Substantia nigra (tissue), 51 donors: ENCODE measurements at places on chromosomes 5 and 9.
A peak's percentile ranks its signal among the peaks of the same experiment; 100 is the strongest.

- DNase-seq, result no peak
These were observed 27.0 kb downstream of the POU4F3 start for GRCh38 chr5:146365618-146366017.

GRCh38 chr5:501105-501830 is 23.0 kb downstream of the SLC9A3 start:
- no peak for DNase-seq

DNA sequence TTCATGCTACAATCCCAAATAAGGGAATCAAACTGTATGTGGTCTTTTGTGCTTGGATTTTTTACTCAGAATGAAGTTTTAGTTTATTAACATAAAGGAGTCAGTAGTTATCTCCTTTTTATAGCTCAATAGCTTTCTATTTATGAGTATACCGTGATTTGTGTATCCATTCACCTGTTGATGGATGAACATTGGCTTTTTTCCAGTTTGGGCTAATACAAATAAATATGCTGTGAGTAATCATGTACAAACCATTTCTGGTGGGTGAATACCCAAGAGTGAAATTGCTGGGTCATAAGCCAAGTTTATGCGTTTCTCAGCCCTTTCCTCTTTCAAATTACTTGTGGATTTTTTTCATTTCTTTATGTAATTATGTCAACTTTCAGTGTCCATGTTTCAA is 395.3 kb downstream of the OSTF1 start:
- no peak for DNase-seq

- DNase-seq, result no peak
These were observed 41.0 kb upstream of the DMRT3 start for GRCh38 chr9:935348-935965.

GRCh38 chr5:77180167-77181081 is 30.1 kb upstream of the PDE8B start:
- DNase-seq, result no peak

GRCh38 chr9:127722055-127722745 is 6.3 kb downstream of the TTC16 start:
- no peak for DNase-seq

GRCh38 chr5:20678814-20679298 is 690.9 kb upstream of the CDH18 start:
- DNase-seq, result no peak

- peak; percentile 7 for DNase-seq
These were observed 211.6 kb downstream of the MAST4 start for GRCh38 chr5:66807743-66808142.

DNA sequence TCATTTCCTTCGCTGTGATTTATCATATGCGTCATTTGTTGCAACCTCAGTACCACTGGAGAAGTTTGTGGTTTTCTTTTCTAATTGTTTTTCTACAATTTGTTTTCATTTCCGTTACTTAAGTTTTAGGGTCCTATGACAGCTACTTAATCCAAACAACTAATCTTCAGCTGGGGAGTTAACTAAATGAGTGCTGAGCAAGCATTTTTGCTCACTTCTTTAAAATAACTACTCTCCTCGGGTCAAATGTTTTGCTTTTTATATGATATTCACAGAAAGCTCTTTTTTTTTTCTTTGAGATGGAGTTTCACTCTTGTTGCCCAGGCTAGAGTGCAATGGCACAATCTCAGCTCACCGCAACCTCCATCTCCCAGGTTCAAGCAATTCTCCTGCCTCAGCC is 14.6 kb upstream of the ICE1 start:
- no peak for DNase-seq

- DNase-seq, result no peak
These were observed 11.7 kb downstream of the EXD3 start for GRCh38 chr9:137411260-137411644.

DNA sequence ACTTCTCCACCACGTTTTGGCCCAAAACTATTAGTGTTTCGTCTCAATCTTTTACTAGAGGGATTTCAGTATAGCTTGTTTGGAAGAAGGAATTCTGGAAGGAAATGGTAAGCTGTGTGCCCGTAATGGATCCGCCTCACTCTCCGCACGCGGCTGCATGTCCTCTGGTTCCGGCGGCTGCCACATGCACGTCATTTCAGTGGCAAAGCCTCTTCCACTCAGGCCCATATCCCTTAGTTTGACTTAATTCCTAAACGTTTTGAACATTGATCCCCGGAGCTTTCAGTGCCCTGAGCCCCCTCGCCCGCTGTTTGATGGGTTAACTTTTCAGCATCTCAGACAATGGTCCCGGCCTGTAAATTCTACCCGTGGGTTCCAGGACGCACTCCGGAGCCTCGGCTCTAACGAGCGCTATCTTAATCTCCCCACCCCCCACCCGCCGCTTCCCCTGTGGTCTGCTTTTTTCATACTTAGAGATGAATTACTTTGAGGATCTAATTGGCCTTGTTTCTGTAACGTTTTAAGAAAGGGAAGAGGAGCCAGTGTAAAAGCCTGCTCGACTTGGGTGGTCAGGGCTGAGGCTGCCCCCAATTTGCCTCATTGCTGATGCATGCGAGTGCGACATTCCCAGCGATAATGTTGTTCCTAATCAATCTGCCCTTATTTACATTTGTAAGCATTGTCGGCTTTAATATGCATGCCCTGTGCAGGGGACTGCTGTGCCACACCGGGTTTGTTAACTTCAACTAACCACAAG is 4.6 kb downstream of the PTCH1 start:
- no peak for DNase-seq

DNA sequence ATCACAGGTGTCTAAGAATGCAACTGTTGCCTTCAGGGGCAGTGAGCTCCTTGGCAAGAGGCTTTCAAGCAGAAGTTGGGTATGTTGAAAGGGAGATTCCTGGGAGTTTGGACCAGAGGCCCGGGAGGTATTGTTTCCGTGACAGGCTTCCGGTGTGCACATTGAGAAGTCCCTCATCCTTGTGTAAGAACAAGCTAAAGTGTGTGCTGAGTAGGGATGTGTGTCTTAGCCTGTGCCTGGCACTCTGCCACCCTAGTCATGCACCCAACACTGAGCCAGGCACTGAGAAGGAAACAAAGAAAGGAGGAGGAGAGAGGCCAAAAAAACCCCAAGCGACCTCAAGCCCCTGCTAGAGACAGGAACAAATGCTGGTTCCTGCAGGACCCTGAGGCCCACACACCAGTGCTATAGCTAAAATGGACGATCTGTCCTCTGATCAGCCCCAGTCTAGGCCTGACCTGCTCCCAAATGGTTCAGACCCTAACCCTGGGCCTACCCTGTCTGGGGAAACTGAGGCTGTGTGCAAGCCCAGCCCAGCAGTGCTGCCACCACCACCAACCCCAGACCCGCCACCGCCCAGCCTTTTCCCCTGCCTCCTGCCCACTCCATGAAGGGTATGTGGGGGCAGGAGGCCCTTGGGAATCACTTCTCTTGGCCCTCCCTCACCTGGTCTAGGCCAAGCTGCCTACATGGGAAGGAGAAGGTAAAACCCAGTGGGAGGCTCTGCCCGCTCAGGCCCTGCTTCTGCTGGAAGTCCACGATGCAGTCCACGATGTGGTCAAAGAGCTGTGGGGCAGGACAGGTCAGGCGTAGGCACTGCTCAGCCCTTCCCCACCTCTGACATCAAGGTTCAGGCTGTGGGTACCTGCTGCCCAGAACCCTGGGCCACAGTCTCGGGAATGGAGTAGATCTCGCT is 12.6 kb downstream of the HK3 start:
- no peak for DNase-seq

DNA sequence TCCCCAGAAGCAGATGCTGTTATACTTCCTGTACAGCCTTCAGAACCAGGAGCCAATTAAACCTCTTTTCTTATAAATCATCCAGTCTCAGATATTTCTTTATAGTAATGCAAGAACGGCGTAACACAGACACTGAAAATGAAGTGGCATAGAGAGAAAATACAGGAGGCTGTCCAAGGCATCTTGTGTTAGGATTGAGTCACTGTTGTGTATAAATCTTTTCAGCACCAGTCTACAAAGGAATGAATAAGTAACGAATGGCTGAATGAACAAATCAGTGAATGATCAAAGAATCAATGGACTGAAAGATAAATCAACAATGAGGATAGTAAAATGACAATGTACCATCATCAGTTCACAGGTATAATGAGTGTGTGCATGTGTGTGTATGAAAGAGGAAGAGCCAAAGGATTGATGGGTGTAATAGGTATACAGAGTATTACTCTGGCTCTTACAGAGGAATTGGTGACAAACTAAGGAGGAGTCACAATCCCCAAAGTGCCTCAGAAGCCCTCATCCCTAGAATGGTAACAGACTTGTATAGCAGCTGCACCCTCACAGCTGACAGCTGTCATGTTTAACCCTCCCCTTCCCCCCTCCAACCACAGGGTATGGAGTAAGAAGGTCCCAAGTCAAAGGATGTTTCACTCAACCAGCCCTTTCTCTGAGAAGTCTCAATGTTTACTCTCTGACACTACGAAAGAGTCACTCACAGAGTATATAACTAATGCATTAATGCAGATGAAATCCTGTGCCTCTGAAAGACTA is 29.8 kb upstream of the MIER3 start:
- no peak for DNase-seq

GRCh38 chr5:143008809-143009521 is 238.8 kb downstream of the ARHGAP26 start:
- no peak for DNase-seq

GRCh38 chr5:72857396-72857795 is 40.9 kb downstream of the TNPO1 start:
- DNase-seq, result no peak

DNA sequence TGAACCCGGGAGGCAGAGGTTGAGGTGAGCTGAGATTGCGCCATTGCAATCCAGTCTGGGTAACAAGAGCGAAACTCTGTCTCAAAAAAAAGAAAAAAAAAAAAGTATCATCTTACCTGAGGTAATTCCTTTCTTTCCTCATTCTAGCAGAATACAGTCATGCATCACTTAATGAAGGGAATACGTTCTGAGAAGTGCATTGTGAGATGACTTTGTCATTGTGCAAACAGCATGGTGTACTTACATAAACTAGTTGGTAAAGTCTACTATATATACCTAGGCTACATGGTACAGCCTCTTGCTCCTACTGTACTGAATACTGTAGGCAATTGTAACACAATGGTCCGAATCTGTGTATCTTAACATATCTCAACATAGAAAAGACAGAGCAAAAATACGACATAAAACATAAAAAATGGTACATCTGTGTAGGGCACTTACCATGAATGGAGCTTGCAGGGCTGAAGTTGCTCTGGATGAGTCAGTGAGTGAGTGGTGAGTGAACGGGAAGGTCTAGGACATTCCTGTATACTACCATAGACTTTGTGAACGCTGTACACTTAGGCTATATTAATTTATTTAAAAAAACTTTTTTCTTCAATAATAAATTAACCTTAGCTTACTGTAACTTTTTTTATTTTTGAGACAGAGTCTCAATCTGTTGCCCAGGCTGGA is 100.4 kb downstream of the GLDC start:
- no peak for DNase-seq

- no peak for DNase-seq
These were observed 20.7 kb downstream of the ZNF608 start for GRCh38 chr5:124725622-124726258.

GRCh38 chr9:137671721-137672120 is 52.9 kb downstream of the EHMT1 start:
- no peak for DNase-seq

DNA sequence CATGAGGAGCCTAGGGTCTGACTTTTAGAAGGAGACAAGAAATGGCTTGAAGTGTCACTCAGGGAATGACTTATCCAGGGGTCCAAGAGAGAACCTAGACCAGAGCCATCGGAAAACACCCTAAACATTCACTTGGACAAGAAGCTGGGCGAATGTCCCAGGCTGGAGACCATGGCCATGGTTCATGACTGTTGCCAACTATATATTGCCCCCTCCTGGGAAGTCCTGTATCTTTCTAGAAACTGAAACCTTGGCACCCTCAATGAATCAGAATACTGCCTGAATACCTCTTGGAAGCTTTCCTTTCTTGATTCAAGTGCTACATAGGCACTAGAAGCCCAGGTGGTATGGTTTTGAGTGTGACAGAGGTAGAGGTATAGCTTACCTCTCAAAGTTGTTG is 29.9 kb downstream of the TRMO start:
- DNase-seq, result no peak
